ENCODE measurements at places on chromosomes 2 and 18.
A peak's percentile ranks its signal among the peaks of the same experiment; 100 is the strongest.

- DNase-seq: peak; percentile 47
Measured at GRCh38 chr18:58565021-58565420, 63.9 kb downstream of the ALPK2 start.

- no peak for DNase-seq
Measured at GRCh38 chr18:76528477-76529432, 33.7 kb upstream of the ZNF516 start.

DNA sequence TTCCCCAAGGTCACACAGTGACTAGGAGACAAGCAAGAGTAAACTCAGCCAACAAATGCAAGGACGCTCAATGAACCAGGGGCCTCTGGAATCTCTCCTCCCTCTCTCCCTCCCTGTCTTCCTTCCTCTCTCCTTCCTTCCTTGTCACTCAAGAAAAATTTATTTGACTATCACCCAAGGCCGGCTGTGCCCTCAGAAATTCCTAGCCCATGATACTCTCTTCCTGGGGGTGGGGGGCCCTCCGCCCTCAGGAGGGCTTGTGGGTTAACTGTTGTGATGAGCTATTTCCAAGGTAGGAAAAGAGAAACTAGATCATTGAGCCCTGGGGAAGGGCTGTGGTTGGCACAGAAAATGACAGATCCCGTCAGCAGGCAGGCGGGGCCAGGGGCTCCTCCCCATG lies 21.7 kb downstream of the INHBB start:
- no peak for DNase-seq

GRCh38 chr2:148527488-148528340 lies 116.8 kb upstream of the EPC2 start:
- DNase-seq: no peak

- no peak for DNase-seq
Measured at GRCh38 chr18:48003426-48004349, 73.2 kb upstream of the SMAD2 start.

DNA sequence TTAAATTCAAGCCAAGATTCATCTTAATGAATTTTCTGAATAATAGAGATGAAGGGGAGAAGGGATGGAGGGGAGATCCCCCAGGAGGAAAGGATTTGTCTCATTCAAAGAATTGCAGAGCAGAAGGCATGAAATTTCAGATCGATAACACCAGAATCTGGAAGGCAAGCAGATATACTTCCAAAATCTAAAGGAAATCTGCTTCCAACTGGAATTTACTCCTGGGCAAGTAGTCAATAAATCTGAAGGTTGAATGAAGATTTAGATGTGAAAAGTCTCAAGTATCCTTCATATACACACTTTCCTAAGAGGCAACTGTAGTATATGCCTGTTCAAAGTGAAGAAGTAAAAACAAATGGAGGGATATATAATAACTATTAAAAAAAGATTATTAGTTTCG lies 1190.8 kb upstream of the CELF4 start:
- DNase-seq: no peak

DNA sequence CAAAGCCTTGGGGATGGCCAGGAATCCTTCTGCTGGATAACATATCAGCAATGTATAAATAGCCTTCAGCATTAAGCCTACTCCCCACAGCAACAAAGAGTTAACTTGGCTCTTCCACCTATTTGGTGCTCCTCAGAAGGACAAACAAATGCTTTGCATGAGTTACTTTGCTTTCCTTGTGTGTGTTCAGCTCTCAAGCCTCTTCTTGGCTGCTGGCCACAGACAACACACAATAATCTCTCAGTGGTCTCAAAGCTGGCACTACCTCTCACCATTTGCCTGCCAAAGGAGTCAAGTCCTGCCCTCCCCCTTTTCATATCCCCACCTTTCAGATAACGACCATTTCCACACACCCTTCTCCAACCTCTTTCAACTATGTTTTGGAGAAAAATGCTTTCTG lies 17.5 kb downstream of the FTCDNL1 start:
- peak; percentile 85 for DNase-seq

DNA sequence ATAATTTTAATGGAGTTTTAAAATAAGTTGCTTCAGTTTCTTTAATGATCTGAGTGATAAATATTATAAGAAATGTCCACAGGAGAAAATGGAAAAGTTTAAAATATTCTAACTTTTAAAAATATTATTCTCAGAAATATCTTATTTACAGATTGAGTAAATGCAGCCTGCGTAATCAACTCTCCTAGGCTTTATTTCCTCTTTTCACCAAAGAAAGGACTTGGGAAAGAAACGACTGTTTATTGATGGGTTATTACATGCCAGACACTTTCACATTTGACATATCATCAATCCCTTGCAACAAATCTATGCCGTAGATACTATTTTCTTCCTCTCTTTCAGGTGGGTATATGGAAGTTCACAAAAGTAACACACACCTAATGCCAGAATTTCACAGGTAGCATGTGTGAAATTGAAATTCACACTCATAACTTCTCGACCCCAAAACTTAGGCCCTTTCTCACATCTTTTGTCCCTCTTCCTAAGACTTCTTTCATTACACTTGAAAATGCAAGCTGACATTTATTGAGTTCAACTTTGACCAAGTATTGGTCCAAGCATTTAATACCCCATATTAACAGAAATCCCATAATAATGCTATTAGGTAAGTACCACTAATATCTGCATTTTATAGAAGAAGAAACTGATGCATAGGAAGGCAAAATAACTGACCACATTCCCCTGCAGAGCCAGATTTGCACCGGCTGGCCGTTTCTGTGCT lies 49.2 kb downstream of the MYOM1 start:
- no peak for DNase-seq

GRCh38 chr2:54456362-54456611 lies 160 bp downstream of the SPTBN1 start:
- no peak for DNase-seq

GRCh38 chr2:148725564-148725963 lies 81.0 kb downstream of the EPC2 start:
- DNase-seq: no peak

DNA sequence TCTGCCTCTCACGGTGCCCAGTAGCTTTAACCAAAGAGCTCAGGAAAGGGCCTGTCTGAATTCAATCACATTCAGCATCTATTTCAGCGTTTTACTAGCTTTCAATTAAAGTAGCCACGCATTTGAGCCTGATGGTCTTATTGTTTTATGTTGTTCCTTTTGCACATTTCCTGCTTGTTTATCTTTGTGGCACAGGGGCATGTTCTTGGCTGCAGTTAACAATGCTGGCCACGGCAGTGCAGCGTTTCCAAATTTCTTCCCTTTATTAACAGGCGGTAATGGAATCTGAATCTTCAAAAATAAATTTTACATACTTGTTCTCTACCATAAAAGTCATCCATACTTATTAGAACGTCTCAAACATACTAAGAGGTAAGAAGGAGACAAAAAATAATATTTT lies 46.2 kb downstream of the HPCAL1 start:
- DNase-seq: no peak

GRCh38 chr2:195734931-195735330 lies 77.9 kb downstream of the SLC39A10 start:
- no peak for DNase-seq

- no peak for DNase-seq
Measured at GRCh38 chr2:175817221-175817620, 184.8 kb downstream of the LNPK start.

GRCh38 chr18:46712406-46712805 lies 44.4 kb downstream of the ST8SIA5 start:
- peak; percentile 28 for DNase-seq

GRCh38 chr18:13265911-13266217 lies 47.3 kb downstream of the LDLRAD4 start:
- DNase-seq: no peak

DNA sequence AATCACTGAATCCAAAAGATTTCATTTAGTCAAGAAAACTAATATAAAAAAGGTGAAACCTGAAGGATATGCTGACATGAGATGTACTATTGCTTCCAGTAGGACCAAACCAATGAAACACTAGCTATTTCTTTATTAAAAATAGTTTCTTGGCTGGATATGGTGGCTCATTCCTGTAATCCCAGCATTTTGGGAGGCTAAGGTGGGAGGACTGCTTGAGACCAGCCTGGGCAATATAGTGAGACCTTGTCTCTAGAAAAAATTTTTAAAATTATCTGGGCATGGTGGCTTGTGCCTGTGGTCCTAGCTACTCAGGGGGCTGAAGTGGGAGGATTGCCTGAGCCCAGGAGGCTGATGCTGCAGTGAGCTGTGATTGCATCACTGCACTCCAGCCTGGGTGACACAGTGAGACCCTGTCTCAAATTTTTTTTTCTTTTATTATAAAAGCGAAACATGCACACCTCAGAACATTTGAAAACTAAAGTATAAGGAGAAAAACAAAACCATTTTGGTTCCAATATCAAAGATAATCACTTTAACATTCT lies 266.2 kb downstream of the TGIF1 start:
- no peak for DNase-seq

DNA sequence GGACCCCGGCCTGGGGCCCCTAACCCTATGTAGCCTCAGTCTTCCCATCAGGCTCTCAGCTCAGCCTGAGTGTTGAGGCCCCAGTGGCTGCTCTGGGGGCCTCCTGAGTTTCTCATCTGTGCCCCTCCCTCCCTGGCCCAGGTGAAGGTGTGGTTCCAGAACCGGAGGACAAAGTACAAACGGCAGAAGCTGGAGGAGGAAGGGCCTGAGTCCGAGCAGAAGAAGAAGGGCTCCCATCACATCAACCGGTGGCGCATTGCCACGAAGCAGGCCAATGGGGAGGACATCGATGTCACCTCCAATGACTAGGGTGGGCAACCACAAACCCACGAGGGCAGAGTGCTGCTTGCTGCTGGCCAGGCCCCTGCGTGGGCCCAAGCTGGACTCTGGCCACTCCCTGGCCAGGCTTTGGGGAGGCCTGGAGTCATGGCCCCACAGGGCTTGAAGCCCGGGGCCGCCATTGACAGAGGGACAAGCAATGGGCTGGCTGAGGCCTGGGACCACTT lies 16.4 kb downstream of the EMX1 start:
- no peak for DNase-seq

- DNase-seq: no peak
Measured at GRCh38 chr18:60246606-60247005, 126.0 kb downstream of the MC4R start.

DNA sequence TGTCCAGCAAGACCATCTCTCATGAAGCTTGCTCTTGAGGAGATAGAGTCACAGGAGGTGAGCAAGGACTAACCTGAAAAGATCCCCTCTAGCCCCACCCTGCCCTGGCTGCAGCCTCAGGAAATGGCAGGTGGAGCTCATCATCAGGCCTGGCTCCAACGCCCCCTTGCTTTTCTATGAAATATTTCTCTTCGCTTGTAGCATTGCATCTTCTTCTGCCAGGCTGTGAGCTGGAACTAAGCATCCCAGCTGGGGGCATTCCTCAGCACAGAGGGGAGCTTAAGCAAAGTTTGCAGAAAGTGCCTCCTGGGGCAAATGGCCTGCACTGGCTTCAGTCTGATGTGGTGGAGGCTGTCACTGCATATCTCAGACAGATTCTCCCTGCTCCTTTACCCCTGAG lies 90.1 kb upstream of the LGALSL start:
- DNase-seq: no peak

GRCh38 chr18:3597409-3598357 lies 147.7 kb downstream of the TGIF1 start:
- no peak for DNase-seq

DNA sequence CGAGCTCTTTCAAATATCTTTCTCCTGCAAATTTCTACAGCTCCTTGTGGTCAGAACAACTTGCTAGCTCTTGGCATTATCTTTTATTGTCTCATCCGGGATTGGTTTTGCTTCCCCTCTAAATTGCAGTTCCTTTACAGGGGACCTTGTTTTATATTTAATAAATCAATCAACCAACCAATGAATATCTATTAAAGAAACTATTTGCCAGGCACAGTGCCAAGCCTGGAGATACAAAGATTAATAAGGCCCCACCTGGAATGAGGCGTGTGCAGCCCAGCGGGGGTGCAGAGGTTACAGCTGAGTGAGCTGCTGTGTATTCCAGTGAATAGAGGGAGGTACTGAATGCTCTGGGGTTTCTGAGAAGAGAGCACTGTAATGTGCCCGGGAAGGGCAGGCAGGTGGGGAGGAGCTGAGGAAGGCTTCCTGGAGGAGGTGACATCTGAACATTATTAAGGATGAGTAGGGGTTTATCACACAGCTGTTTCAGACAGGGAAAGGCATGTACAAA lies 51.8 kb downstream of the LIPG start:
- DNase-seq: no peak

GRCh38 chr2:190786404-190787166 lies 94.0 kb upstream of the GLS start:
- DNase-seq: no peak
